ENCODE measurements at places on chromosomes 1 and 21. TPM values are rescaled to one million over a fixed set of nuclear protein-coding genes. Genes with fewer than 3 reads are reported as not detected.

DNA sequence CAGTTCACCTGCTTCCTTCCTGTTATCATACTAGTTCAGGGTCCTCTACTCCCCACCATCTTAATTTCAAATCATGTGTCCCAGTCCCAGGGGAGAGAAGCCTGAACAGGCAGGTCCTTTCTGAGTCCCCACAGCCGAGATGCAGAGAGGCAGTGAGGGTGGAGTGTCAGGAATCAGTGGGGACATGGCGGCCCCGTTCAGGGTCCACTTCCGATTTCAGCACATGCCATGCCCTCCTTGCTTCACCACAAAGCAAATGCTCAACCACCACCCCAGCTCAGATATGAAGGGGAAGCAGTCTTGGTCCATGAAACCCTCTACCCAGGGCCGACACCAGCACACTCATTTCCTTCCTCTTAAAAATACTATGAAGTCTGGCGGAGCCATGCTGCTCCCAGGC lies 5.2 kb upstream of the SEMA4A start:
- no peak for ATAC-seq

DNA sequence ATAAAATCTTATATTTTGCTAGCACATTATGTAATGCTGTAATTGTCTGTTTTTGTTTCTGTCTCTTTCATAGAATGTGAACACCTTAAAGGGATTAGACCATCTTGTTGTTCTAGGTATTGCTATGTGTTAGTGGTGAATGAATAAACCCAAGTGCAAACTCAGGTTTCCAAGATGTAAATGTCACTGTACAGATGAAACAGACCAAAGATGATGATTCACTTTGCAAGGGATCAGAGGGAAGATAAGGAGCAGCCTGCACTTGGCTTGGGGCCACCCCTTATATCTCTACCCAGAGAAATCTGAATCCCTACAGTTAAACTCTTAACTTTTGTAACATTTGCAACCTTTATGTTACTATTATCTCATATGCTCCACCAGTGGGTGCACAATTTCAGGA lies 25.4 kb downstream of the UROD start:
- peak; percentile 93 for ATAC-seq

DNA sequence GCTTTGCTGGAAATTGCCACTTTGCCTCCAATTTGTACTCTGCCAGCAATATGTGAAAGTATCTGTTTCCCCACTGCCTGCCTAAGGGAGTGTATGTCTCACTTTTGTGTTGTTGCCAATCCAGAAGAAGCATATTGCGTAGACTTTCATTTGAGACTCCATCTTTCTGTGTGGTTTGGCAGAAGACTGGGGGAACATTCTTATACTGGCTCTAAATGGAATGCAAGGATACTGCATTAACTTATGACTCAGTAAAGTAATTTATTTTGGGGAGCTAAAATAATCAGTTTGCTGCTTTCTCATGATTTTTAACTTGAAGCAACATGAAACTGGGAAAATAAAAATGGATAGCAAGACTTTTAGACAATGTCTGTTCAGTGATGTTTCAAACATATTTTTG lies 107.7 kb upstream of the TMPRSS2 start:
- no peak for ATAC-seq

FCRL6 gene
- not detected for total RNA-seq

COL16A1 gene
- not detected for total RNA-seq

FCMR gene
- 22.7 TPM for total RNA-seq

BRDT gene
- not detected for total RNA-seq

ACTL8 gene
- not detected for total RNA-seq

AADACL3 gene
- total RNA-seq, result not detected

All from activated T-helper 17 cell treated with anti-CD3 and anti-CD28 coated beads, Interleukin-2, amount 50 U/mL, for 72 hours (primary cell).